Non-pigmented ciliary epithelial cell (primary cell): ENCODE measurements at places on chromosomes 12 and 14.

DNA sequence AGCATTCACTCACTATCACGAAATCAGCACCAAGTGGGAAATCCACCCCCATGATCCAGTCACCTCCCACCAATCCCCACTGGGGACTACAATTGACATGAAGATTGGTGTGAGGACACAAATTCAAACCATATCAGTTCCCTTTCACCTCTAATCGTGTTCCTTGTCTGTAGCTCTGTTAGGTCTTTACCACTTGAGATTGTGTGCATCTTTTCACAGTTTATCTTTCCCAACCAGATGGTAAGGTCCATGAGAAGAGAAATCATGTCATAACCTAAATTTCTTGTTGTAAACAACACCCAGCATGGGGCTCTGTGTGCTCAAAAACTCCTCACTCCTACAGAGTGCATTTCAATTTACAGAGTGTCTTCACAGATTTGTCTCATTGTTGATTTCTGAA lies 27.1 kb upstream of the PCED1B start:
- DNase-seq, result no peak

- DNase-seq, result no peak
Observed at GRCh38 chr12:8590842-8591545, 21.7 kb downstream of the AICDA start.

- no peak for DNase-seq
Observed at GRCh38 chr12:57739914-57740538, 1.5 kb upstream of the AGAP2 start.

DNA sequence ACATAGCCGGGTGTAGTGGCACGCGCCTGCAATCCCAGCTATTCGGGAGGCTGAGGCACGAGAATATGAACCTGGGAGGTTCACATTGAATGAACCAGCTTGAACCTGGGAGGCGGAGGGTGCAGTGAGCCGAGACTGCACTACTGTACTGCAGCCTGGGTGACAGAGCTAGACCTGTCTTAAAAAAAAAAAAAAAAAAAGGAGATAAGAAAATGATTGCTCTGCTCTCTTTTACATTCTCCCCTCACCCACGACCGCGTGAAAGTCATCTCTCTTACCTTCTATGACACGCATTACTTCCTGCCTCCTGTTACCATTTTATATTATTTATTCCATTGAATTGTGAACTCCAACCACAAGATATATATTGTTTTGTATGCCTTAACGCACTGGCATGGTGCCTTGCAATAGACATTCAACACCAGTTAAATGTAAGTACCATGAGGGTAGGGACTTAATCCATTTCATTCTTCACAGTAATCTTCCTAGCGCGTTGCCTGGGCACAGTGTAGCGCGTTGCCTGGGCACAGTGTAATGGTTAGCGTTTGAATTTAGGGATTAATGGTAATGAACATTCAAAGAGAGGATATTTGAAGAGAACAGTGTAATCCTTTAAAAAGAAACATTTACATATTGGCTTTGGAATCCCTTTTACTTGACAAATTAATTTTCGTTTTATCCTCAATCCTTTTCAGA lies 2.7 kb downstream of the RAP1B start:
- no peak for DNase-seq

- DNase-seq, result no peak
Observed at GRCh38 chr12:51217133-51217967, 512 bp downstream of the POU6F1 start.

DNA sequence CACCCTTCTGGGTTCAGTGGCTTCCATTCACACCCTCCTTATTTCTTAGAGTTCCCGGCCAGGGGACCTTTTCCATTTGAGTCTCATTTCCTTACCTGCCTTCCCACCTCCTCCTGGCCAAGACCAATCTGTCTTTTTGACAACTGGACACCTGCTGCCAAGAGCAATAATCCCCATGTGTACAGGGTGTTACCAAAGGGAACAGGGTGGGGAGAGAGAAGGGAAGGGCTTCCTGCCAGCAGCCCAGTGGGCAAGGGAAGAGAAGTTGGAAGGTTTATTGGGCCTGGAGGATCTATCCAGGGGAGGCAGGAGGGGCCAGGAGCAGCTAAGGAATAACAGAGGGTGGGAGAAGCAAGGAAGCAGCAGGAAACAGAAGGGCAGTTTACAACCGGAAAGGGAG lies 346.2 kb downstream of the C12orf75 start:
- DNase-seq, result no peak
